ENCODE measurements at places on chromosomes 3 and 15.

DNA sequence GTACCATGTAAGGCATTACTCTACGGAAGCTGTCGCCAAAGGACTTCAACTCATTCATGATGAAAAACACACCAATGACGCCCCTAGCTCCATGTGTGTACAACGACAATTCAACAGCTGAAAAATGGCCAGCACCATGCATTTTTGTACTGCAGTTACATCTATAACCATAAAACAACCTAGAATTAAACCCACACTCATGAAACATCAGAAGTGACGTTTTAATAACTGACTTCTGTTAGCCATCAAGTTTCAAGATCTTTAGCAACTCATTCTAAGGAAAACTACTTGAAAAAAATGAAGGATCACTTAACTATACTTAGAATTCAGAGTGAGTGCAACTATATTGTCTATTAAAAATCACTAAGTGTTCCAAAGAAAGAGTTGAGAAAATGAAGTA is 84.9 kb downstream of the RFTN1 start:
- no peak for DNase-seq

DNA sequence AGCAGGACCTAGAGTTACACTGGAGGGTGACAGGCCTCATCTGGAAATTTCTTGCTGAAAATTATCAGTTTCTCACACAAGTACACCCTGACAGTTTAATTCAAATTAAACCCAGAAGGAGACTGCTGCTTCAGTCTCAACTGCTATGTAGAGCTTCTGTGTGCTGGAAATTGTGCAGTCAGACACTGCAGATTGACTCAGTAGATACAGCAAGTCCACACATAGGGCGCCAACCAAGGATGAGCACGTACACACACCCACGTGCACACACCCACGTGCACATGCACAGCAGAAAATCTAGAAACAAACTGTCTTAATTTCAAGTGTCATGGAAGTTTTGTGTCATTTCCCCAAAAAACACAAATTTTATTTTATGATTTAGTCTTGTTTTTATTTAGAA is 192.9 kb downstream of the PDE8A start:
- DNase-seq = no peak

GRCh38 chr3:137970914-137971831 is 38.8 kb upstream of the CLDN18 start:
- peak; percentile 22 for DNase-seq

DNA sequence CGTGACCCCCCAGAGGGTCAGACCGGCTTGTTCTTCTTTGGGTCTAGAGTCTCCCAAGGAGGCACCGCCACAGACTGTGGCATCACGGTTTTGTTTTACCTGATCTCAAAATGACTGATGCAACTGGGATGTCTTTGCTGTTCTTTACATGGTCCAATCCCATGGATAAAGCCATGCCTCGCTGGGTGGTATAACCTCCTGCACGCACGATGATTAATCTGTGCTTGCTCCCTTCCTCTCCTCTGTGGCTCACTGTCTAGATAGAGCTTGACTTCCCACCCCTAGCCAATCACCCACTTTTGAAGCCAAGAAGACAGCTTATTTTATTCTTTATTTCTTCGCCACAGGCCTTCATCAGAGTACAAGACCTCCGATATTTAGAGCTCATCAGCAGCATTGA is 36.6 kb upstream of the RHO start:
- no peak for DNase-seq

GRCh38 chr3:187767266-187768012 is 22.2 kb upstream of the BCL6 start:
- no peak for DNase-seq

GRCh38 chr3:68017069-68017468 is 362.7 kb upstream of the SUCLG2 start:
- DNase-seq = no peak

DNA sequence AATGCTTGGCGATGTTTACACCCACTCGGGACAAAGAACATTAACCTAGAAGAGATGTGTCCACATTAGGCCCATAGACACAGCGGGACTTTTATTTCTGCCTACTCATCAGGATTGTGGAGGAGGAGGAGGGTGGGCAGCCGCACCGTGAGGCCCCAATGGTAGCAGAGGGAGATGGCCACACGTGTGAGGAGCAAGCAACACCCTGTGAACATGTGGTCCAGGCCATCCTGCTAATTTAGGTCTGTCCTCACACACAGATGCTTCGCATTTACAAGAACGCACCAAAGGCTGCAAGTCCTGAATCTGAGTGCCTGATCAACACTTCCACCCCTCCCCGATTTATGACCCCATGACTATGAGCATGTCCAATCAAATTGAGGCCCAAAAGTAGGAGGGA is 560.0 kb downstream of the GABRG3 start:
- no peak for DNase-seq

DNA sequence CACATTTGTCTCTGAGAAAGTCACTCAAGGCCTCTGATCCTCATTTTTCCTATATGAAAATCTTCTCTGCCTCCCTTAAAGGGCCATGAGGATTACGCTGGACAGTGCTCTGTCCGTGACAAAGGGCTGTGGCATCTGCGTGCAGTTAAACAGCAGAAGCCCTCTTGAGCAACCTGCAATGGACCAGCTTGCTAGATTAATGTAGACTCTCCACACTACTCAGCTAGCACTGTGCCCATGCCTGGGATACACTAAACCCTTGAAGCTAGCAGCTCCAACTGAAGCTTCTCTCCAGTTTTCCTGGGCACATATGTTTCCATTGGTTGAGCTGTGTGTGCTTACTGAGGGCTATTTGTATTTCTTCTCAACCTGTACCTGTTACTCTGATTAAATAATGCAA is 303.8 kb downstream of the RPLP1 start:
- DNase-seq = no peak

GRCh38 chr15:72489943-72490554 is 15.9 kb downstream of the ARIH1 start:
- no peak for DNase-seq

DNA sequence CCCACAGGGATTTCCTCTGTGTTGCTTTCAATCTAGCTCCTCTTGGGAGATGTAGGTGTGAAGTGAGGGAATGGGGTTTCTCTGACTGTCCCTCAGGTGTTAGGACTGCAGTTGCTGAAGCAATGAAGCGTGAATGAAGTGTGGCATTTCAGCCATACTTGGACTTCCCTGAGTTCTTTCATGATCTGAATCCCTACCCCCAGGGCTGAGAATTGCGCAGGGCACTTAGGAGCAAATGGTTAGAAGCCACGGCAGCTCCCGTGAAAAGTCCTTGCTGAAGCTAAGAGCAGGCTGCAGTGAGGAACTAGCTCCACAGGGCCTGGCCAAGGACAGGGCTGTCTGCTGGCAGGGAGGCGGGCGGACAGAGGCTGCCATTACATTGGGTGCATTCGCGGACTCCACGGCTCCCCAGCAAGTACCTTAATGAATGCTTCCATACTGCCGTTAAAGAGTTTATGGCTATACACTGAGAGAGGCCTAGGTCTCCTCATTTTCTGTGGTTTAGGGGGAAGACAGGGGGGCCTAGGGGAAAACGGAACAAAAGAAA is 69.0 kb upstream of the RAD18 start:
- no peak for DNase-seq

DNA sequence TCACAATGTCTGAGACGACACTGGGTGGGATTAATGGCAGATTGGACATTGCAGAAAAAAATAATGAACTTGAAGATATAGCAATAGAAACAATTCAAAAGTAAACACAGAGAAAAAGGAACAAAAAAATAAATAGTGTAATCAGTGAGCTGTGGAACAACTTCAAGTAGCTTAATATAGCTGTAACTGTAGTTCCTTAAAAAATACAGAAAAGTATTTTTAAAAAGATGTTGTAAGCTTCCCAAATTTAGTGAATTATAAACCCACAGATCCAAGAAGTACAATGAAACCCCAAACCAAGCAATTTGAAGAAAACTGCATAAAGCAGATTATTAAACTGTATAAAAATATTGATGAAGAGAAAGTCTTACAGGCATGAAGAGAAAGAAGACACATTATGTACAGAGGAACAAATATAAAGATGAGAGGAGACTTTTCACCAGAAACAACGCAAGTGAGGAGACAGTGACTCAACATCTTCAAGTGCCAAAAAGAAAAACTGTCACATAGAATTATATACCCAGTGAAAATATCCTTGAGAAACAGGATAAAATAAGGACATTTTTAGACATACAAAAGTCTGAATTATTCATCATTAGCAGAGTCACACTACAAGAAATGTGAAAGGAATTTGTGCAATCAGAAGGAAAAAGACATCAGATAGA is 176.4 kb downstream of the NFKBIZ start:
- DNase-seq = no peak

GRCh38 chr15:77083381-77084160 is 12.7 kb upstream of the TSPAN3 start:
- DNase-seq = peak; percentile 28

- DNase-seq = no peak
Measured at GRCh38 chr3:178156301-178156700, 379.9 kb upstream of the KCNMB2 start.

DNA sequence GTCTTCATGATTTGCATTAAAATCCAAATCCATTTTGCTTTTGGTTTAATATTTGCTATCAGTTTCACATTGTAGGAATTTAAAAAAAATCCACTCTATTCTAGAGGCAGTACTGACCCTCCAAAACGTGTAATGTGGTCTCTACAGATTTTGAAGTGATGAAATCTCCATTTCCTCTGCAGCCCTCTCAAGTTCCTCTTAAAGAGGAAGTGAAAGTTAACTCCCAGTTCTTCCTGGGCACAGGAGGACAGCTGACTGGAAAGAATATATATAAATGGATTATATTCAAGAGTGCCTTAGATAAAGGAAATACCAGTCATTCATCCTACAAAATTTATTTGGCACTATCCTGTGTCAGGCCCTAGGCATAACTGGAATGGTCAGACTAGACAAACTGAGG is 83.5 kb upstream of the PLCL2 start:
- no peak for DNase-seq

All from effector CD4-positive, alpha-beta T cell (primary cell).